ENCODE measurements at places on chromosomes 4 and X. TPM values are rescaled to one million over a fixed set of nuclear protein-coding genes. Genes with fewer than 3 reads are reported as not detected.

The CCDC120 gene
- 1.7 TPM for total RNA-seq

The CHM gene
- total RNA-seq: 33.9 TPM

The MTM1 gene
- 15.9 TPM for total RNA-seq

DNA sequence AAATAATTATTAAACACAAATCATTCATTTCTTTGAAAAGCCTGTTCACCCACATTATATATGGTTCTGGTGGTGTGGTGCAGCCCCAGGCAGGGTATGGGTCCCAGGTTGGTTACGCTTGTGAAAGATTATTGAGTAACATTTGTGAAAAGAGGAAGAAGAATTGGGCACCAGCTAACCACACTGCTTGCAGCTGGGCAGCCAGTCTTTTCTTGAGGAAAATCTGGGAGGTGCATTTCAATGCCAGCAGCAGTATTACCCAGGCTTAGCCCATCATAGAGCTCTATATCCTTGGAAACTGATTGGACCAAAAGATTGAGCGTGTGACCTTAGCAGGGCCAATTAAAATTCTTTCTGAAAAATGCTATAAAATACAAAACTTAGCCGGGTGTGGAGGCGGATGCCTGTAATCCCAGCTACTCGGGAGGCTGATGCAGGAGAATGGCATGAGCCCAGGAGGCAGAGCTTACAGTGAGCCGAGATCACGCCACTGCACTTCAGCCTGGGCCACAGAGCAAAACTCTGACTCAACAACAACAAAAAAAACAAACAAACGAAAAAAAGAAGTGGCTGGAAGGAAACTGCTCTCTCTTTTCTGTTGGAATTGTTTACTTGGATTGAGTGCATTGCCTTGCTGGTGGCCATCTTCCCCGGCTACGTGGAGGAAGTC lies 9.7 kb upstream of the PLAC8 start:
- DNase-seq: peak; percentile 14

The MAMLD1 gene
- total RNA-seq: 0.72 TPM

GRCh38 chrX:19225909-19226308 lies 103.6 kb upstream of the ADGRG2 start:
- peak; percentile 0 for DNase-seq

The STATH gene
- 5.8 TPM for total RNA-seq

DNA sequence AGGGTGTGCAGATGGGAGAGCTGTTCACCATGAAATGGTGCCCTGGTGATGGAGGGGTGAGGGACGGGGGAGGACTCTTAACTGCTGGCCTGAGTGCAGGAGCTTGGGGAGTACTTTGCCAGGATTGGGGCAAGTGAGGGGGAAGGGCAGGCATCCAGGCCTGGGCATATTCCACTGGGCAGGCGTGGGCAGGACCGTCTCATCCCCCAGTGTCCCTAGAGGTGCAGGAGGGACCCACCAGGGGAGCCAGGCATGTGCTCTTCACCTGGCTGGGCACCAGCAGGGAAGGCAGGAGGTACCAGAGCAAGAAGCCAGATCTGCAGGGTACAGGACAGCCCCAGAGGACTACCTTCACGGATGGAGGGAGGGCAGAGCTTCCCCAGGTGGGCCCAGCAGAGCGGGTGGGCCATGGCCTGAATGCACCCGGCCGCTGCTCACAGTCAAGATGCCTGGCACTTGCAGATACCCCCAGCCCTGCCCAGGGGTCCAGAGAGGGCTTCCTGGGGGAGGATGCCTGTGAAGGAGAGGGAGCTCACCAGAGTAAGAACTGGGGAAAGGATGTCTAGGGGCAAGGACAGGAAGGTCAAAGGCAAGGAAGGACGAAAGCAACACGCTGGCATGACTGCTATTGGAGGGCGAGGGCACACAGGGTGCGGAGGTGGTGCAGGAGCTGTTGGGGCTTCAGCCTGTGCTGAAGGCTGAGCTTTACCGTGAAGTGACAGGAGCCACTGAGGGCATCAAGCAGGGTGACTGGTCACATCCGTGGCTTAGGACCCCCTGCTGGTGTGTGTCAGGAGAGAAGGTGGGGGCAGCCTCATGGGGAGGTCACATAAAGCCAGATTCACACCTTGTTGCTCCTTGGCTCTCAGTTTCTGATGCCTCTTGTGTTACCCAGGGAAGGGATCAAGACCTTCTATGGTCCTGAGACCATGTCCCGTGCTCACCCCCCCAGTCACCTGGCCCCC lies 68.2 kb upstream of the NKX1-1 start:
- DNase-seq: no peak

DNA sequence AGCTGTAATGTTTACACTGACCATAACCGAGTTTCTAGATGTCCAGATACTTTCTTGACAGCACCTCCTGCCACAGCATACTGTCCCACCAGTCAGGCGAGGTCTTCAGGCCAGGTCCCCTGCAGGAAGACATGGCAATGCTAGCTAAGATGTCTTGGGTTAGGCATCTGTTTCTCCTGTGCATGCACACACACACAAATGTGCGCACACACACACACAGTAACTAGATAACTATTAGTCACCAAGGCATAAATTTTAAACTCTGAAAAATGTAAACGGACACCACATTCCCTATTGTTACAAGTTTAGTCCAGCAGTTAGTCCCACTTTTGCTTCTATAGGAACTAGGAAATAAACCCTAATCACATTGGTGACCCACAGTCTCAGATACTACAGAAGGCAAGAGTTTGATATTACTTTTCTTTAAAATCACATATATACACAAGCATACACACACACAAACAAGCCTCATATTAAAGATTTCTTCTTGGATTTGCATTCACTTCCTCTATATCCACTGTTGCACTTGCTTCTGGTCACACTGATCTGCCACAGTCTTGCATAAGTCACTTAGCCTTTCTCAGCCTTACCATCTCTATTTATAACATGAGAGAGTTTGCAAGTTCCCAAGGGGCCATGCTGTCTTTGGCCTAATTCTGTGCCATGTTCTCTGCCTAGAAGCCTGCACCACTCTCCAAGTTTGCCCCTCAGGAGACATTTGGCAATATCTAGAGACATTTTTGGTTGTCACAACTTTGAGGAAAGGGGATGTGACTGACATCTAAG lies 32.2 kb downstream of the IL21 start:
- no peak for DNase-seq

- DNase-seq: no peak
Observed at GRCh38 chr4:7075962-7076695, 8.3 kb upstream of the GRPEL1 start.

DNA sequence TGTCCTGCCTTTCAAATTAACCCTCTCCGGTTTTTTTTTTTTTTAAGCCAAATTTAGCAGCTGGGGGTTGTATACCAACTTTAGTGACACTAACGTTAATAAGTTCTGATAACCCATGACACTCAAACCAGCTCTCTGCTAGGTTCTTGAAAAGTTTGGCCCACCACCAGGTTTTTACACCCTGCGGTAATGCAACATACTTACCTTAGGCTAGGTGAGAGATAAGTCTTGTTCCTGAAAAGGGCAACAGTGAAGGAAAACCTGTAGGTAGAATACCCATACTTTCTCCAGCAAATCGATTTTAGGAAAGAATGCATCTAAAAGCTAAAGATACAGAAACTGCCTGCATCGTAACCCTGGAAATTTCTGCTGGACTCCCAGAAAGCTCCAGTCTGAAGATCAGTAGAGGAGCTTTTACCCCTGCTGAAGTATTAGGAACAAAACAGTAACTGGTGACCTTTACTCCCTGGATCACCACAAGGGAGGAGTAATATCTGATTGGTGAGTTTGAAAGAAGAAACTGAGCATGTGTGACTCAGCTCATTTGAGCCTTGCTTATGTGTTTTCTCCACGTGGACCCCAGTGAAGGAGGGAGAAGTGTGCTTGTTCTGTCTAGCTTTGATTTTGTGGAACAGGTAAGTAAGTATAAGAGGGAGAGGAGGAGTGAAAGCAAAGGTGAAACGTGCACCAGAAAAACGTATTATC lies 34.4 kb upstream of the COX18 start:
- no peak for DNase-seq

DNA sequence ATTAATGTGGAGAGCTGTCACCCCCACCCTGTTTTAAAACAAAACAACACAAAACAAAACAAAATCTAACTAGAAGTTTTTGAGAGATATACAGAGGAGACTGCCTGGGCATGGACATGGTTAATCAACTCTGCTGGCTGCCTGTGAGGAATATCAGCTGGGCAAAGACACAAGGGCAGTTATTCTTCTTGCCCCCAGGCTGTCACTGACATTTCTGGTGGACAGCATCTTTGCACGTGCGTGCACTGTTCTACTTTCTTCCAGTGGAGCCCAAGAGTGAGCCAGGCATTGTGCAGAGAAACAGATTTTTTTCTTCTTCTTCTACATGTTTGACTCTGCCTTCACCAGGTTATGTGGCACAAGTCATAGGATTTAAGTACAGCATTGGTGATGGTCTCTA lies 13.8 kb downstream of the IRS4 start:
- DNase-seq: no peak

- peak; percentile 22 for DNase-seq
Observed at GRCh38 chrX:150692831-150693724, at the start of gene MTMR1. Gene MTMR1 (plus strand): TSS chrX:150693396. CDS start chrX:150693531, 135 bp downstream.

DNA sequence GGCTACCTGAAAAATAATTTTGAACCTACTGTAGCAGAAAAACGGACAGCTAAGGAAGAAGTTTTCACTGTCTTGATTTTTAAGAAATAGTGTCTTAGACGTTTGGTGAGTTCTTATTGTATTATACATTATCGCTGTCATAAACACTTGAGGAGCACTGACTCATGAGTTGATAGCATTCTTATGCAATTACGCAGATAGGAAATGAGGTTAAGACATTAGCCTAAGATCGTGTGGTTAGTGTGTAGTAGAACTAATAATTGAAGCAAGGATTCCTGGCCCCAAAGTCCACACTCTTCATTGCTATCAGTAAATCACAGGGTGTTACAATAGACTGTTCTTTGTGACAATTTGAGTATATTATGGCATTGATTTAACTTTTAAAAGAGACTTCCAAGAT lies 238.1 kb downstream of the ARAP2 start:
- no peak for DNase-seq

- DNase-seq: no peak
Observed at GRCh38 chr4:179292468-179292867, 1850.2 kb upstream of the AGA start.

DNA sequence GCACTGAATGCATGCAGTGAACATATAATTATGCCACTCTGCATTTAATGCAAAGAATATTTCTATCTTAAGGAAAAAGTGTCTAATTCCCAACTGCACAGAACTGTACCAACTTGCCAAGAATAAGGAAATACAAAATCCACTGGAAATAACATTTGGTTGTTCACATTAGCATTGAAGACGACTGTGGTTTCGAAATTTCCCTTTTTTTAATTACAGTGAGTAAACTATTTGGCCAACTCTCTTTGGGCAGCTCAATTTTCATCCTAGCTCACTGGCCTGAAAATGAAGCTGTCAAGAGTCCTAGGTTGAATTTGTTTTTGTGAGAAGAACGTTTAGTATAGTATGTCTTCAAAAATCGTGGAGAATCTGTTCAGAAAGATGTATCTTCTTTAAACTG lies 81.6 kb upstream of the MID1 start:
- DNase-seq: no peak

The PNMA3 gene
- 15.4 TPM for total RNA-seq

GRCh38 chr4:7827566-7827965 lies 112.1 kb downstream of the AFAP1 start:
- DNase-seq: no peak

DNA sequence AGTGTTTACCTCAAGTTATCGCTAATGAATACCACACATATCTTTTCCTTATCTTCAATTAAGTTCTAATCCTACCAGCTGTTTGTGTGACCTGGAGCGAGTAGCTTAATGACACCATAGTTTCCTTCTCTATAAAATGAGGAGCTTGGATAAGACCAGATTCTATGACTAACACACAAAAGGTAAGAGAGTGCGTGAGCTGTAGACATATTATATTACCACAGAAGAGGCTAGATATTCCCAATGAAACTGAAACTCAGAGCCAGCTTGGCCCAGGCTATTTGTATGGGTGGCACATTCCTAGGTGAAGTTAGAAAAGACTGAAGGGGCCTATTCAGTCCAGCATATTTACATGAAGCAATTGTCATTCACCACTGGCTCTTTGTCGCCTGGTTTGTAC lies 30.2 kb downstream of the ASB5 start:
- DNase-seq: no peak

GRCh38 chrX:105647749-105648148 lies 174.6 kb upstream of the NRK start:
- no peak for DNase-seq

The CCDC149 gene
- total RNA-seq: 17.8 TPM

GRCh38 chr4:128384765-128385598 lies 97.4 kb upstream of the PGRMC2 start:
- no peak for DNase-seq

The OPN1LW gene
- total RNA-seq: not detected

DNA sequence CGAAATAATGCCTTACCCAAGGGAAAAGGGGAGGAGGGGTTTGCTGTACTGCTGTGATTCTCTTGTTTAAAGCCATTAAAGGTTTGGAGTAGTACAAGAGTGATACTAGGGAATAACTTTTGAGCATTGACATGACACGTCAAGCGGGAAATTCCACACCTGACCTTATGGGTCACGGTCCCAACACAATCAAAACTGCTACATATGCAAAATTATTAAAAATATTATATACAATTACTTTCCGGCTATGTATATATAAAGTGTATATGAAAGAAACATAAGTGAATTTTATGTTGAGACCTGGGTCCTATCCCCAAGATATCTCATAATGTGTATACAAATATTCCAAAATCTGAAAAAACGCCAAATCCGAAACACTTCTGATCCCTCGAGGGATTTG lies 21.0 kb downstream of the FNIP2 start:
- no peak for DNase-seq

GRCh38 chr4:149056615-149057014 lies 614.4 kb upstream of the NR3C2 start:
- DNase-seq: peak; percentile 67

GRCh38 chrX:134631426-134632346 lies 26.6 kb downstream of the PLAC1 start:
- DNase-seq: peak; percentile 41

The MAGEA12 gene
- total RNA-seq: not detected

DNA sequence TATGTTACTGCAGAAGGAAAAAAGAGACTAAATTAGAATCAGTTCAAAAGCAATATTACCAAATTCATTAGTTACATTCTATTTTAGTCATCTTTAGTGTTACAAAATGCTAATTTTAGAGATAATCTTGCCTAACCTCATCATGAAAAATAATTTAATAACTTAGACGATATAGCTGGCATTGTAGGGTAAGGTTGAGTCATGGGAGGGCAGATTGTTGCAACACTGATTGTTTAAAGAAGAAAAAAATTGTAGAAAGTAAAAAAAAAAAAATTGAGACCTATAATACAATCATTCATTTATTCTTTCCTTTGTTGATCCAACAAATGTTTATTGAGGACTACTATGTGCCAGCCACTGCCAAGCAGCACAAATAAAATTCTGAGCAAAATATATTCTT lies 330.9 kb downstream of the GBA3 start:
- DNase-seq: no peak

The SH2D1A gene
- total RNA-seq: 1.2 TPM

The FGFBP1 gene
- total RNA-seq: 10.6 TPM

The PNMA5 gene
- 0.24 TPM for total RNA-seq

DNA sequence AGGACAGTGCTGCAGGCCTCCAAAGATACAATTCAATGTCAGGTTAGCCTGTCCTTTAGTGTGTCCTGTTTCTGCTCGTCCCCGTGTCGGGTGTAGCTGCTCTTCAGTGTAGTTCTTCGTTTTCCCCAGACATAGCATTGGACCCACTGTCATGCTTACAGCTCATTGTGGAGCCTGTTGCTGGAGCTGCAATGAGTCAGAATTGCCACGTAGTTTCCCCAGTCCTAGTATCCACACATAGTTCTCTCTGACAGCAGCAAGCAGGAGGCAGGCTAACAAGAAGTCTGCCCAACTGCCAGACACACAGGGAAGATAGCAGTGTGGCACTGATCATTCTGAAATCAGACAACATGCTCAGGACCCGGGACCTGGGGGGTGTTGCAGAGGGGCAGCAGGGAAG lies 49.2 kb downstream of the MOSPD2 start:
- DNase-seq: peak; percentile 65

All from umbilical cord (tissue), 2 donors.